ENCODE measurements at places on chromosomes 5 and 9.

- no peak for DNase-seq
Observed at GRCh38 chr9:90365666-90366065, 277.0 kb downstream of the DIRAS2 start.

DNA sequence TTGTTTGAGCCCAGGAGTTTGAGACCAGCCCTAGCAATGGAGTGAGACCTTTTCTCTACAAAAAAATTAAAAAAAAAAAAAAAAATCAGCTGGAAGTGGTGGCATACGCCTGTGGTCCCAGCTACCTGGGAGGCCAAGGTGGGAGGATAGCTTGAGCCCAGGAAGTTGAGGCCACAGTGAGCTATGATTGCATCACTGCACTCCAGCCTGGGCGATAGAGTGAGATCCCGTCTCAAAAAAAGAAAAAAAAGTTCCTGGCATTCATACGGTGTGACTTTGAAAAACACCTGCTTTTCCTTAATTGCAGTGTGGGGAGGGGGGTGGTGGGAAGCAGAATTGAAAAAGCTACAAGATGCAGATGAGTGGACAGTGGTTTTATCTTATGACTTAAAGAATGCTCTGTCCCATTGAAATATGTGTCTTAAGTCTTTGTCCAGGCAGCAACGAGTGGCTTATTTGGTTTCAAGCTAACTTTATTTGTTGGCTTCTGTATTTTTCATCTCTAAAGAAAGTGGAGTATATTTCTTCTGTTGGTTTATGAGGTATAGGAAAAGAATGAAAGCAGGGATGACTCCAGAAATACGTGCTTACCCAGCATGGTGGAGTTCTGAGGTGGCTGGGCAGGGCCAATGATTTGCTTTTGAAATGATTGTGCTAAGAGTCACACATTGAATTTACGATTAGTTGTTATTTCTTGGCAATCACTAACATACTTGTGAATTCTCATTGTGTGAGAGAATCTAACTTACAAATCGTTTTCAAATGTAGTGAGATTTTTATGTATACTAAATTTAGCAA is 27.8 kb downstream of the ROPN1L start:
- DNase-seq = no peak

DNA sequence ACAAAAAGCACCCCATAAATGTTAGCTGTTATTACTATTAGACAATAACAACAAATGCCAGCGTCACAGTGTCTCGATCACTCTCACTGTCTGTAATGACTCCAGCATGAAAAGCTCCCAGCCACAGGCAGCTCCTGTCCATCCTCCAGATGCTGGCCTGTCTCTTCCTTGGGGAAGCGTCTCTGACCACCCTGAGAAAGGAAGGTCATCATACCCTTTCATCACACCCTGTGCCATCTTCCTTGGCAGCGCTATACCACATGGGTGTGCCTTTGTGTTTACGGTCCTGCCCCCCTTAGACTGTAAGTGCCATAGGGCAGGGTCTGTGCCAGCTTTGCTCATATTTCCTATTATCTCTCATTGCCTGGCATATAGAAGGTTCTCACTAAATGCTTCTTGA is 90.6 kb downstream of the PRRT1B start:
- DNase-seq = no peak

- no peak for DNase-seq
Observed at GRCh38 chr5:82396871-82397514, 118.8 kb upstream of the RPS23 start.

DNA sequence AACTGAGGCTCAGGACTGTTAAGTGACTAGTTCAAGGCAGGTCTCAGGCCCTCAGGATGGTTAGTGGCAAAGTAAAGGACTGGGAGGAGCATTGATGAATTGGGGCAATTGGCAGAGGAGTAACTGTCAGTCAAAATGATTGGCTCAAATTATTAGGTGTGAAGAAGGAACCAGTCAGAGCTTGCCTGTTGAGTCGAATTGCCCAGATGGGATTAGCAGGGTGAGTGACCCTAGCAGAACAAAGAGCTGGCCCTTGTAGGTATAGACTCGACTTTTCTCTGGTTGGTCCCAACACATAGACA is 2.6 kb upstream of the NSD1 start:
- no peak for DNase-seq

GRCh38 chr5:167947306-167947705 is 344.1 kb upstream of the WWC1 start:
- DNase-seq = no peak

Data from HAP-1 (cell line).